ENCODE measurements at places on chromosomes 12 and 14.

GRCh38 chr12:103318566-103318965, 177.2 kb downstream of the C12orf42 start:
- DNase-seq: no peak

DNA sequence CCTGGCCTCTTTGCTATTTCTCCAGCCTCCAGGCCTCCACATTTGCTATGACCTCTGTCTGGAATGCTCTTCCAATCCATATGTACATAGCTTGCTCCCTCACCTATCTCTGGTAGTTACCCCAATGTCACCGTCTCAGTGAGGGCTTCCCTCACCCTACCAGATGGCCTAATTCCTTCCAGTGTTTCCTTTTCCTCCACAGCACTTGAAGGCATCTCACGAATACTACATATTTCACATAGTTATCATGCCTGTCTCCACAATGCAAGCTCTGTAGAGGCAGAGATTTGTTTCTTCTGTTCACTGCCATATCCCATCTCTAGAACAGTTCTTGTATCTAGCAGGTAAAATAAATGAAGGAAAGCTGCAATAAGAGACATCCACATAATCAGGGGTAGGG, 21.3 kb upstream of the HSP90B1 start:
- DNase-seq: no peak

- no peak for DNase-seq
These were observed 29.6 kb downstream of the CCDC92 start for GRCh38 chr12:123942911-123943648.

GRCh38 chr14:76677534-76678145, 83.6 kb upstream of the VASH1 start:
- no peak for DNase-seq

DNA sequence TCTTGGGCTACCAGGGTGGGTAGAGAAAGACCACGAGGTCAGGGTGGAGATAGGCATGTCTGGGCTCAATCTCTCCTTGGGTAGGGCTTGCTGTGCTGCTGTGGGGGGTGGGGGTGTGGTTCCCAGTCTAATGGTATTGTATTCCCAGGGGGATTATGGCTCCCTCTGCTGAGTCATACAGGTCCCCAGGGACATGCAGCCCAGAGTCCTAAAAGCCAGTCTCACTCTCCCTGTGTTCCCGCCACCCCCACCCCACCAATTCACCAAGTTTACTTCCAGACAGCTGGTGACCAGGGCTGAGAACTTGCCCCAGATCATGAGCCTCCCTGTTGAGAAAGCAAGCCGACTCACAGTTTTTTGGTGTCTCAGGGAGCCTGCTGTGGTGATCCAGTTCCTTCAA, 367.6 kb downstream of the C12orf75 start:
- no peak for DNase-seq

GRCh38 chr12:88450136-88450535, 130.1 kb downstream of the KITLG start:
- DNase-seq: no peak

DNA sequence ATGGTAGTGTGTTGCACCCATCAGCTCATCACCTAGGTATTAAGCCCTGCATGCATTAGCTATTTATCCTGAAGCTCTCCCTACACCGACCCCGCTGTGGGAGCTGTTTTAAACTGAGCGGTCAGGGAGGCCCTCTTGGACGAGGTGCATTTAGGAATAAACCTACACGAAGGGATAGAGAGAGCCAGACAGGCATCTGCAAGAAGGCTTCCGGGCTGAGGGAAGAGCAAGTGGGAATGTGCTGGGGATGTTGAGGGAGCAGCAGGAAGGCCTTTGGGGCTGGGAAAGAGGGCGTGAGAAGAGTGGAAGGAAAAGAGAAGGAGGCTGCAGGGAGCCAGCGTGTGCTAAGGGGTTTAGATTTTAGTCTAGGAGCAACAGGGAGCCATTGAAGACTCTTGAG, 34.5 kb downstream of the RPH3A start:
- DNase-seq: no peak

GRCh38 chr14:90341784-90342183, 10.0 kb upstream of the NRDE2 start:
- DNase-seq: no peak

GRCh38 chr14:74840603-74841030, 35.3 kb downstream of the PROX2 start:
- no peak for DNase-seq

GRCh38 chr12:32906399-32907165, 10.0 kb upstream of the PKP2 start:
- DNase-seq: no peak

- no peak for DNase-seq
These were observed 5.0 kb upstream of the SLC4A8 start for GRCh38 chr12:51419425-51420193.

GRCh38 chr12:68290126-68290525, 36.7 kb upstream of the IL22 start:
- DNase-seq: no peak

DNA sequence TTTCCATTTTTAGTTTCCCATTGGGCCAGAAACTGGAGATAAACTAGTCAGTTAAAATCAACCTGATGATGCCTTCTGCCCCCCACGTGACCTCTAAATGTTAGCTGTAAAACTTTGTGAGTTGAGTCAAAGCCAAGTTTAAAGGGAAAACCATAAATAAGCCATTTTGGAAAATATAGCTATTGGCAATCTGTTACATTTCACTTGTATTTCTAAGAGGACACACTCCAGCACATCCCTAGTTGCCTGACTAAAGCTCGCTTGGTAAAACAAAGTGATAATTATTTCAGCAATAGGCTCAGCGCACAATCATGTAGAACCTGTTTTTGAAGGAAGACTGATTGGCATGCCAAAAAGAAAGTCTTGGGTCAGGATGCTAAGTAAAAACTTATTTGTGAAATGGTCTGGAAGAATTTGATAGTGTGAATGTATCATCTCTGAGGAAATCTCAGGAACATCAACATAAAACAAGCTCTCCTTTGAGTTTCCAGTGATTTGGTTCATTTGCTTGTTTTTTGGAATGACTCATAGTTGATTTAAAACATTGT, 49.2 kb upstream of the AEBP2 start:
- DNase-seq: no peak

GRCh38 chr14:98582276-98582675, 689.7 kb downstream of the BCL11B start:
- DNase-seq: no peak

- DNase-seq: no peak
These were observed 9.7 kb downstream of the WSB2 start for GRCh38 chr12:118050972-118051910.

- DNase-seq: no peak
These were observed 19.2 kb upstream of the PPP2R5E start for GRCh38 chr14:63562405-63562804.

DNA sequence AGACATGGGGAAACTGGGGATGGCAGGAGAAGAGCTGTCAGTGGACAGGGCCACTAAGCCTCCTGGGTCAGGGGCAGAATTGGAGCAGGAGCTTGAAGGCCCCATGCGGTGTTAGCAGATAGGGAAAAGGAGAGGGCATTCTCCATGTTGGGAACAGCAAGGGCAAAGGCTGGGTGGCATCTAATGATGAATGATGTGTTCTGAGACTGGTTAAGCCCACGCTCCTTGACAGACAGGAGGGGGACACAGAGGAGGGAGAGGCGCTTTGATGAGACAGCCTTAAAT, 63.0 kb downstream of the CLMN start:
- no peak for DNase-seq

DNA sequence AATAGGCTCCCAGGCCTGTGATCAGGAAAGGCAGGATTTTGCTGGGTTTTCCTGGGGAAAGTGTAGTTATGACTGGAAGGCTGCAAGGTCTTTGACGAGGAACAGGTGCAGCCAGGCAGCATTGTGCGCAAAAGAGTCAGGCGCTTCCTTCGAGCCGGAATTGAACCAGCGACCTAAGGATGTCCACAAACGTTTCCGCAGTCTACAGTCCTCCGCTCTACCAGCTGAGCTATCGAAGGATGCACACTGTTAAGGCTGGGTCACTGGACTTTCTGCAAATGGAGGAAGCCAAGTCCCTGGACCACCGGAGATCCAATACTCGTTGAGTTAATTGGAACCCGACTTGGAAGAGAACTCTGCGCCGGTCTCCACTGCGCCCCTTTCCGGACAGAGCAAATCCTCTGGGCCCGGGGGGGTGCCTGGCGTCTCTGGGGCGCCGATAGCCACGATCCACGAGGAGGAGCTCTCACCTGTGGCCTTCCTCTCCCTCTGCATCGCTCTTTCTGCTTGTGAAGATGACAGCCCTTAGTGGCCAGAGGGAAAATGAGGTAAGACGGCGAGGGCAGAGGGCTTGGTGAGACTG, 18.4 kb upstream of the OR6S1 start:
- no peak for DNase-seq

GRCh38 chr12:120856980-120857379, 47.2 kb downstream of the SPPL3 start:
- no peak for DNase-seq

DNA sequence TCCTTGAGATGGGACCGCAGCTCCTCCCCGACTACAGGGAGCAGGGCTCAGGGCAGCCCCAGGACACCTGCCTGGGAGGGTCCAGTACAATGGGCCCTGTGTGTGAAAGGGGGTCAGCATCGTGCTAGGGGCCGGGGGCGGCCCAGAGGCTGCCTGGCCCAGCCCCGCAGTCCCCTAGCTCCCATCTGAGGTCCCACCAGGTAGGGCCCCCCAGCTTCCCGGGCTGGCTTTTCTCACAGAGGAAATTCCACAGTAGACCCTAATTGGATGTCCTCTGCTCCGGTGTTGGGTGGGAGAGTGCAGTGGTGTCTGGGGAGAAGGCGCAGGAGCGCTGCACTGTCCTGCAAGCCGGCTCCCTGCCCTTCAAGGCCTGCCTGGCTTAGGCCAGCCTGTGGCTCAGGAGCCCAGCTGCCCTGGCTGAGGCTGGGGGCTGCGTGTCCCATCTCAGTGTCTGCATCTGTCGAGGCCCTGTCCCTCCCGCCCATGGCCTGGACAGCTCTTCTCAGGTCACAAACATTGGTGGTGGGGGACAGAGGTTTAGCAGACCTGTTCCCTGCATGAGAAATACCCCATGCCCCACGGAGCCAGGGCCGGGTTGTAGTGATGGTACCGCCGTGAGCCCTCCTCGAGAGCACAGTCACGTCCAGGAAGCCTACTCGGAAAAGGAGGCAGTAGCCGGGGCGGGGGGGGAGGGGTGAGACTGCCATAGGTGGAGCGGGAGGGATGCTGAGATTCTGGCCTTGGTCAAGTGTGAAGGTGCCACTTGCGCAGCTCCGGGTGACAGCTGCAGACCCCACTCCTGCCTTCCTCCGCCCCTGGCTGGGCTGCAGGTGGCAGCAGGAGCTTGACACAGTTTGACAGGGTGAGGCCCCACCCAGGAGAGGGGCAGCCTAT, 11.6 kb downstream of the HIP1R start:
- no peak for DNase-seq

- no peak for DNase-seq
These were observed 234.7 kb upstream of the E2F7 start for GRCh38 chr12:77299910-77300669.

GRCh38 chr12:73517859-73518258, 1019.8 kb upstream of the ATXN7L3B start:
- no peak for DNase-seq

DNA sequence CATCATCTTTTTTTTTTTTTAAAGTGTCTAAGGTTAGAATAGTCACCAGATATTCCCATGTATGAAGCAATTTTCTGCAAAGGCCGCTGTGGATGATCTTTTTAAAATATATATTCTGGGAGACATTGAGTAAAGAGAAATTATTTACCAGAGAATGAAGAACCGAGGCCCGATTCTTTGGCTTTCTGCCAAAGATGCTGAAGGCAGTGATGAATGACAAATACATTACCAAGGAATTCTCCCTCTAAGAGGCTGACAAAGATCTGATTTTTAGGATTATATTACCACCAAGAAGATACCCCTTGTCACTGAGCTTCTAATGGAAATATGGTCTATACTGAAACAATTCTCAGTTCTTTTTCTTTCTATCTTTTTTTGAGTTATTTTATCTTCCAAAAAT, 336.8 kb downstream of the NAV3 start:
- DNase-seq: no peak

- DNase-seq: no peak
These were observed 95.0 kb downstream of the MED13L start for GRCh38 chr12:116182359-116183063.

GRCh38 chr12:76746516-76746915, 17.4 kb upstream of the ZDHHC17 start:
- DNase-seq: no peak

DNA sequence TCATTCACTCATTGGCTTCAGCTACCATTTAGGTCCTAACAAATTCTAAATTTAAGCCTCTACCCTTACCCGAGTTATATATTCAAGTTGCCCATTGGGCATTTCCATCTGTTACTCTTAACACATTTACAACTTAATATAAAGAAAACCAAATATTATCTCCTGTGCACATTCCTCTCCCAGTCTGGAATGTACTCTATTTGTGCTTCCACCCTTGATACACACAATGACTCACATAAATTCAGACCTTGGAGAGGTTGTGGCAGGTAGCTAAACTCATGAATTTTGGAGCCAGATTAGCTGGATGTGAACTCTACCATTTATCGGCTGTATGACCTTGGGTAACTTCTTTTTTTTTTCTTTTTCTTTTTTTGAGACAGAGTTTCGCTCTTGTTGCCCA, 51.1 kb downstream of the BRMS1L start:
- no peak for DNase-seq

DNA sequence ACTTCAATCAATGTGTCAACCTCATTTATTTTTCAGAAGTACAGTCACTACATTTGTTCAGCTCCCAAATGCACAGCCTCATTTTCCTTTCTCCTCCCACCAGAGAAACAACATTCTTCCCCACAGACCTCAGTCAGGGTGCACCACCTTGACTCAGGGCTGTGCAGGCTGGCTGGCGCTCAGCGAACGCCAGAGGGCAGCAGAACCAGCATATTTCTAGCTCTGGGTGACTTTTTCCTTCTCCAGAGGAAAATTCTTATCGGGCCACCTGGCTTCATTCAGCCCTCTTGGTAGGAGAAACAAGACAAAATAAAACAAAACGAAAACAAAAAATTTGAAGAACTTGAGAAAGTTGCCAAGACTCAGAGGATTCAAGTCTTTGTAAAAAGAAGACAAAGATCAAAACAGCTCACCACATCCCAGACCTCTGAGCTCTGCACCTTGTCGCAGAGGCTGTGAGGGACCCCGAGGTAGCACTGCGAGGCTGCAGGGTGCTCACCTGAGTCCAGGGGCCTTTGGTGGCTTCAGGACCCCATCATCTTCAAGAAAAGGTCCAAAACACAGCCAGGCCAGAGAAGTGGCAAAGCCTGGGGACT, 33.7 kb downstream of the PAH start:
- DNase-seq: peak; percentile 11

All from activated CD8-positive, alpha-beta memory T cell treated with anti-CD3 and anti-CD28 coated beads for 1 hour (primary cell).